ENCODE measurements at places on chromosomes 7 and 10. TPM values are rescaled to one million over a fixed set of nuclear protein-coding genes. Genes with fewer than 3 reads are reported as not detected.

- no peak for DNase-seq
Observed at GRCh38 chr10:49831352-49832035, 69.4 kb upstream of the OGDHL start.

DNA sequence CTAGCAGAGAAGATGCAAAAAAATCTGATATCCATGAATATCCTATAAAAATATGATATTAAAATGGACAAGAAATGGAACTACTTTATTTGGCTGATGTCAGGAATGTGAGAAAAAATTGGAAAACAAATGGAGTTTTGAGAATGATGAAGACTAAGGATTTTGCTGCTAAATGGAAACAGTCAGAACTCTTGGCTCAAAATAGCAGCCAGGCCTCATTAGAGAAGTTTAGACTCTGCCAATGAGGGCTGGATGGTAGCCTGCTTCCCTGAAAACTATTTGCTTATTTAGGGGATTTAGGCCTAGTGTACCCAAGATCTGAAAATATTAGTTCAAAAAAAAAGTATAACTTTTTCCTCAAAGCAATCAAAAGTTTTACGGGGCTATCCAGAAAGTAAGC is 458.5 kb downstream of the TFEC start:
- DNase-seq = no peak

DNA sequence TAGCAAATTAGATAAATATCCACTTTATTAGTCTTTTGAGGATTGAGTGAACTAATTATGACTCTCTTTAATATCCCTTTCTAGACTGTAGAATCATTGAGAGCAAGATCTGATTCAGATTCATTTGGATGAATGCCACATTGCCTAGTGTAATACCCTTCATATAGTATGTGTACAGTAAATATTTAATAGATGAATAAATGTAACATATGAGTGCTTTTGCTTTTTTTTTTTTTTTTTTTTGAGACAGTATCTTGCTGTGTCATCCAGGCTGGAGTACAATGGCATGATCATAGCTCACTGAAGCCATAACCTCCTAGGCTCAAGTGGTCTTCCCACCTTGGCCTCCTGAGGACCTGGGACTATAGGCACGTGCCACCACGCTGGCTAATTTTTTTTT is 14.8 kb downstream of the SAMD8 start:
- DNase-seq = no peak

DNA sequence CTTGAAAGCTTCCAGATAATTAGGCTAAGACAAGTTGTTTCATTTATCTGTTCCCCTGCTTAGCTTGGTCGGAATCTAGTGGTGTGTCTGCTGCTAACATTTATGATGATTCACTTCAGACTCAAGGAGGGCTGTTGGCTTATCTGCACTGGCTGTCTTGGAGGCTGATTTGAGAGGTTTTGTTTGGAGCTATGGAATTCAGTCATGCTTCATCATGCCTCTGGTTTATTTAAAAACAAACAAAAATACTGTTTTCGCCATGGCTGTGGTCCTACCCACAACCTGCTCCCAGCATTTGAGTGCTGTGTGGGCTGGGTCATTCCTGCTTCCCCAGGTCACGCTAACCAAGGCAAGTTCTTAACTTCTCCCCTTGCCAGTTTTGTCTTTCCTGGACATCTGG is 11.7 kb upstream of the ARPC1B start:
- no peak for DNase-seq

- DNase-seq = no peak
Observed at GRCh38 chr10:29465384-29465783, 169.4 kb downstream of the SVIL start.

DNA sequence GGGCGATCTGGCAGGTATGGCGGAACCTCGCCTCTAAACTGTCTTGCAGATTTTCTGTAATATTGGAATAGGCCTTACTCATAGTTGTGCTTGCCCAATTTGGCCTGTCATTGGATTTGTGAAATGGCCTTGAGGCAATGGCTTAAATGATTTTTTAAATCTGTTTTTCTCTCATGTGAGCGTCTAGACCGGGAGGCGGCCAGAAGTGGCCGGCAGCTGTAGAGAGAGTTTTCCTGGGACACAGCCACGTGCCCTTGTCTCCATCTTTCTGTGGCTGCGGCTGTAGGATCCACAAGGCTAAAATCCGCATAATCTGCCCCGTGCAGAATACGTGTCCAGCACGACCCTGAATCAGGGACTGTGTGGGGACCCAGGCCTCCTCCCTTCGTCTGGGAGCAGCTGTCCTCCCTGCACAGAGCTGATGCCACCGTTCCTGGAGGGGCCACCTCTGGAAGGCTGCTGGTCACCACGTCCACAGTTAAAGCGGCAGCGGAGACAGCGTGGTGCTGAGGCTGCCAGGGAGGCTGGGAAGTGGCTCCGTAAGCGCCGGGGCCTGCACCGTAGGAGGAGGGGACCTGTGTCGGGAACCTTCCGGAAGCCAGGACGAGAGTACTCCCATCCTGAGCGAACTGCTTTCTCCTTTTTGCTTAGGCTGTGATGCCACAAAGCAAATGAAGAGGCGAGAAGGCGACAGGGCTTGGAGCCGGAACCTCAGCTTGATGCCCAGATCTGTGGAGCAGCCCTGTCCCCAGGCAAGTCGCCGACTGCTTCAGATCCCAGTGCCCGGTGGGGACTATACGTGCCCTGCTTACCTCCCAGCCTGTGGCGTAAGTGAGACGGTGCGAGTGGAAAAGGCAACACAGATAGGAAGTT is 99.8 kb downstream of the DYNC2I1 start:
- no peak for DNase-seq

DNA sequence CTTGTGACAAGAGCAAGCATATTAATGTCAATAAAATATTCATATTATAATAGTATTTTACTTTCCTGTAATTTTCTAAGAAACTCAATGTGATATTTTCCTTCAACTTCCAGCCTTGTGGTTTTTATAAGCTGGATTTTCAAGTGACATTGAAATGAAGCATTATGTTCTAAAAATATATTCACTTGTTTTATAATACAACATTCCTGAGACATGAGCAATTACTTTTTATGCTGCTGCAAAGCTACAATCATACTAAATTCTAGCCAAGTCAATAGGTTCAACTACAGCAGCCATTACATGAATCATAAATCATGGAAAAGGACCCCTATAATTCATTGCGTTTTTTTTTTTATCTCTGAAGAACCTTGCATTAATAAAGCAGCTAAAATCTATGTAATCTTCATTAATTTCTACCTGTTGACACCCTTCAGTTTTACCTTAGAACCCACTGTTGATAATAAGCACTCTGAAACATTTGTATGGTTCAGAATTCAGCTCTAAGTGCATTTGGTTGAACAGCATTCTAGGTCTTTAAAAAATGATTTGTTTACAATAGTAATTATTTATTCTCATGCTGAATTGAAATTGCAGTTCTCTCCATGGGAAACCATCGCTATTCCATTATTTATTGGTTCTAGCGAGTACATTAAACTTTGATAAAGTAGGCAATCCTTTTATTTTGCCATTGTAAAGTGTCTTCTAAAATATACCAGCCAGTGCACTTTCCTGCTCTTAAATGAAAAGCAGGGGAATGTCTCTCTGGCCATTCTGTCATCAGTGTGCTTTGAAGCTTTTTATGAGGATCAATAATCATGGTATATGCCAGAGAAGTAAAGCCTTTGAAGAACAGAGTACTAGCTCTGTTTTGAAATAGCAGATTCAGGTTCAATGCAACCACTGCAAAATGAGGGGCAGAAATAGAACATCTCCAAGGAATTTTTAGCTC is 132.6 kb downstream of the GNAT3 start:
- DNase-seq = no peak

- no peak for DNase-seq
Observed at GRCh38 chr10:8332730-8333111, 278.2 kb downstream of the GATA3 start.

GRCh38 chr7:133409421-133409820 is 156.5 kb downstream of the EXOC4 start:
- no peak for DNase-seq

GRCh38 chr10:125024497-125025234 is 82.7 kb downstream of the ZRANB1 start:
- DNase-seq = no peak

GRCh38 chr7:34823650-34824258 is 165.7 kb downstream of the NPSR1 start:
- DNase-seq = no peak

DNA sequence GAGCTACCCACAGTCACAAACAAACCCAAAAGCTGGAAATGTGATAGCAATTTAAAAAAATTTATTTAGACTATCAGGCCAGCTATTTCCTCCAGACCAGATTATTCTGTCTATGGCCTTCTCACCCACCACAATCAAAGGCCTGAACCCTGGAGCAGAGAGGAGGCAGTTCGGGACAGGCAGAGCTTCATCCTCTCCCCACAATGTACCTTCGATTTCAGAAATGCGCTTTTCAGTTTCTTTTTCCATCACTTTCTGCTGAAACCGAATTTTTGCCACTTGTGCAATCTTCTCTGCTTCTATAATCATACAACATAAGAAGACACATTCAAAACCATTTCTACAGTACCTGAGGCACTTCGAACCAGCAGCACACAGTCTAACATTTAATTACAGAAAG is 29.9 kb downstream of the ERLIN1 start:
- no peak for DNase-seq

GRCh38 chr10:129968853-129969183 is 4.7 kb upstream of the EBF3 start:
- DNase-seq = no peak

DNA sequence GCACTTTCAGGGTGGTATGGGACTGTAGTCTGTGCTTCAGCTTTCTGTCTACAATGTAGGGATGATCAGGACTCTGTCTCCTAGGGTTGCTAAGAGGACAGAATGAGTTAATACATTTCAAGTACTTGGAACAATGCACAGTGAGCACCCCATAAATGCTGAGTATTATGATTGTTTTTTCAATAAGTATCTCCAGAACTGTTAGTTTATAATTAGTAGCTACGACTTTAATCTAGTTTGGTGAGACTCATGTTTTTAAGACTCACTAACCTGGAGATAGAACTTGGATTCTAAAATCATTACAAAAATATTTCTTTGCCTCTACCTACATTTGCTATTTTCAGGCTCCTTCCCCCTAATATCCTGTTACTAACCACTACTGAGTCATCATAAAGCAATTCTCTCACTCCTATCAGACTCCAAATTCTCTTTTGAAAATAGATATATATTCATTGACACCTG is 95.3 kb downstream of the CPED1 start:
- no peak for DNase-seq

GRCh38 chr10:113080061-113080924 is 130.2 kb downstream of the TCF7L2 start:
- no peak for DNase-seq

DNA sequence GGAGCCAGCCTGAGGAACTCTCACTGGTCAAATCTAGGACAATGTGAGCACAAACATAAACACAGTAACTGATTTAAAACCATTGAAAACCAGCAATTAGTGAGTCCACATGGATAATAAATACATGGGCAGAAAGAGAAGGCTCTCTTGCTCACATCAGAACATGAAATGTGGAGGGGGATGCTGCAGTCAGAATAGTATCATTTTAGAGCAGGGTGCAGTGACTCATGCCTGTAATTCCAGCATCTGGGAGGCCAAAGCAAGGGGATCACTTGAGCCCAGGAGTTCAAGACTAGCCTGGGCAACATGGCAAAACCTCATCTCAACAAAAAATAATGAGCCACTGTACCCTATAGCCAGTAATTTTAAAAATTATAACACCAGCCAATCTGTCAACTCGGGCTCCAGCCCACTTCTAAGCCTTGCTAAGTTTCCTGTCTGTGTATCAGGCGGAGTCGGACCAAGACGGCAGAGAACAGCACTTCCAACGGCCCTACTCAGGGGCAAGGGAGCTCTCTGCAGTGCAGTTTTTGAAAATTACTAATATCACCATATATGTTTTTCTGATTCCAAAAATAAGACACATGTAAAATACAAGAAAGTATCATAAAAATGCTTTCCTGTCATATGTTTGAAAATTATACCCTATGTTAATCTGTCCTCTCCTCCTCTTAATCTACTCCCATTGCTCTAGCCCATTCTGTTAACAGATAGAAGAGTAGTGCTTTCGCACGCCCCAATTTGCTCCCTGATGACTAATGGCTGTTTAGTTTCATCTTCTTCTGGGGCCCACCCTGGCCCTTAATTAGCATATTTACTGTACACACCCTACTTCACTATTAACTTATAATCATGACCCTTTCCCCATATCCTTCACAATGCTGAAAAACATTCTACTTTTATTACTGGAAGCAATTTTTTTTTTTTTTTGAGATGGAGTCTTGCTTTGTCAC is 17.1 kb downstream of the URGCP start:
- DNase-seq = no peak

DNA sequence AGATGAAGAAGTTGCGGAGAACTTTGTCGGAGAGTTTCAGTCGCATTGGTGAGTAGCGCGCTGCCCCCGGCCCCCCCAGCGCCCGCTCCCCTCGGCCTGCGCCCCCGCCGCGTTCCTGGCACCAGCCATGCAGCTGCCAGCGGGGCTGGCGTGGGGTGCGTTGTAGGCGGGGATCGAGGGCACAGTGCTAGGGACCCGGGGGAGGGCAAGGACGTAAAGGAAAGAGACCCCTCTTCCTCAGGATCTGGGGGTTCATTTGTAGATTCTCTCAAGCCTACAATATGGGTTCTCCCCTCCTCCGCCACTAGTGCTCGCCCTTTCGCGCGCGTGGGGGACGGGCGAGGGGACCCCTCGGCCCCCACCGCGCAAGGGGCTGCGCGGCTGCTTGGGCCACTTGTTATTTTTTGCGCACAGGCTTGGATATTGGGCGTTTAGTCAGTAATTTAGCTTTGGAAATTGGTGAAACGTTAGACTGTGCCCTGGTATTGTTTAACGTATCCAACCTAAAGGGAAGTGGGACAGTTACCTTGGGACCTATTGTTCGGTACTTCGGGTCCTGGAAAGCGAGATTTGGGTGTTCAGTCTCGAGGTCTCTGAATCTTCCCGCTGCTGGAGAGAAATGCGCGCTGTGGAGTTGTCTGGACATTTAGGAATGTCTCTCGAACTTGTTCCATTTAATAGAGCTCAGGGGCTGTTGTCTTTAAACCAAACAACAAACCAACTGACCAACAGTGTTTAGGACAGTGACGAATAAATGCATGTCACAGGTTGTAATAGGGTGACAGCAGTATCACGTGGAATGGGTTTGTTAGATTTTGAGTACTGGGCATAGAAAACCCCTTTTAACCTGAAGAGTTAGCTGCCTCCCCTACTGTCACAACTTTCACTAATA is 796 bp downstream of the CDK14 start:
- DNase-seq = no peak

DNA sequence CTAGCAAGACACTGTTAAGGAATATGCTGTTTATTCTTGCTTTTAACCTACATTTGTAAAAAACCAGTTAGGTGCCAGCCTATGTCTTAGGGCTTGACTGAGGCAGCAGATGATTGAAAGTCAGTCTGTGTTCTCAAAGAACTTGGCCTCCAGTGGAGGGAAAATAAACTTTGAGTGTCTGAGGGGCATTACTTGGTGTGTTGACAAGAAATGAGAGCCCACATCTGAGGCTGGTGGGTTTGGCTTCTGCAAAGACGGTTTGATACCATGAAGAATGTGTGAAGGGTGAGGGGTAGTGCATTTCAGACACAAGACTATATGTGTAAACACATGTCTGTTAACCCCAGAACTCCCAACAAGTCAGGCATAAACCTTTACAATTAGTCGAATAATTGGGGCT is 28.5 kb downstream of the CCSER2 start:
- DNase-seq = no peak

- DNase-seq = no peak
Observed at GRCh38 chr10:71816936-71817618, 34.0 kb downstream of the PSAP start.

GRCh38 chr7:74430961-74431466 is 22.7 kb upstream of the GTF2IRD1 start:
- DNase-seq = no peak

The KIF5B gene
- 133 TPM for total RNA-seq

The CPA2 gene
- total RNA-seq = not detected

The NRG3 gene
- total RNA-seq = 10.2 TPM

The EBF3 gene
- 14.3 TPM for total RNA-seq

The LRRTM3 gene
- 16.5 TPM for total RNA-seq

The PTEN gene
- total RNA-seq = 177 TPM
